ENCODE measurements at places on chromosomes 4 and X.

GRCh38 chr4:13590766-13591165 lies 36.8 kb downstream of the BOD1L1 start:
- DNase-seq, result no peak

DNA sequence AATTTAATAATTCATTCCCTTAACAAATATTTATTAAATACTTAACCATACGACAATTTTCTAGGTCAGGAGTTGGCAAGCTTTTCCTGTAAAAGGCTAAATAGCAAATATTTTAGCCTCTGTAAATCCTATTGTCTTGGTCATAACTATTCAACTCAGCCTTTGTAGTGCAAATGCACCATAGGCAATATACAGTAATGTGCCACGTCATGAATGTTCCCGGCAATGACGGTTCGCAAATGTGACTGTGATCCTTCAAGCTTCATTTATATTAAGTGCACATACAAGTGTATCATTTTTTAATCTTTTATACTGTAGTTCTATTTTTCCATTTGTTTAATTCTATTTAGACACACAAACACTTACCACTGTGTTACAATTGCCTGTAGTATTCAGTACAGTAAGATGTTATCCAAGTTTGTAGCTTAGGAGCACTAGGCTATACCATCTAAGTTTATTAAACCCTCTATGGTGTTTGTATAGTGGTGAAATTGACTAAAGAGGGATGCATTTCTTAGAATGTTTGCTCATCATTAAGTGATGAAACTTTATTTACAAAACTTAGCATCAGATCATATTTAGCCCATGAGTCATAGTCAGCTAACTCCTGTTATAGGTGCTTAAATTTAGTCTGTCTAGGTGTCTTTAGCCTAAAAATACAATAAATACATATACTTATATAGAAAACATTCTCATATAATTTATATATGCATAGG lies 553.6 kb downstream of the STPG2 start:
- no peak for DNase-seq

DNA sequence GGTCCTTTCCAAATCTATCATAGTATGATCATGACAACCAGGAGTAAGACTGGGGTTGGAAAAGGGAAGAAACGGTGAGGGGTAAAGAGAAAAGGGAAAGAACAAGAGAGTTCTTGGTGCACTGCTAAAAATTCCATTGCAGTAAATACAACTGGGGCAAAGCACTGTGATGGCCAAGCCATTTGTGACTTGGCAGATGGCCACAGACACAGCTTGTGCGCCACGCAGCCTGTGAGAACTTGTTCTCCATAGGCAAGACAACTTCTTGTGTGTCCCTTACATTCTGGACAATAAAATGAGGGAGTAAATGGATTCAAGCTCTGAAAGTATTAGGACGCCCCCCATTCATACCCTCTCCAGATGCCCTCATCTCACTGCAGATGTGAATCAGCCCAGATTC lies 10.9 kb downstream of the MFAP3L start:
- no peak for DNase-seq

DNA sequence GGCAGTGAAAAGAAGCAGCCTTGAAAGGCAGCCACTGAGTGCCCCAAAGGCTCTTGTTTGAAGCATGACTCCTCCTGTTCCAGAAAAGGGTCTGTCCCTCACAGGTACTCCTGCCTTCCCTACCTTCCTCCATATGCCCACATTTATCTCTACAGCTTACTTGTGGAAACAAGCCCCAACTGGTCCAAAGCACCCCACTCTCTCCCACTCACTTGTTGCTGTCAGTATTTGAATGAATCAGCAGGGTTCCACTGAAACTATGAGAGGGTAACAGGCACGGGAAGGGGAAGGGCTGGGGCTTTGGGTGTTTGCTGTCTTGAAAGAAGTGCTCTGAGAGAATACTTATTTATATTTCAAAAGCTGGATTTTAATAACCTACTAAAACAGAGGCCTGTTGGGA lies 34.9 kb downstream of the GPR143 start:
- no peak for DNase-seq

DNA sequence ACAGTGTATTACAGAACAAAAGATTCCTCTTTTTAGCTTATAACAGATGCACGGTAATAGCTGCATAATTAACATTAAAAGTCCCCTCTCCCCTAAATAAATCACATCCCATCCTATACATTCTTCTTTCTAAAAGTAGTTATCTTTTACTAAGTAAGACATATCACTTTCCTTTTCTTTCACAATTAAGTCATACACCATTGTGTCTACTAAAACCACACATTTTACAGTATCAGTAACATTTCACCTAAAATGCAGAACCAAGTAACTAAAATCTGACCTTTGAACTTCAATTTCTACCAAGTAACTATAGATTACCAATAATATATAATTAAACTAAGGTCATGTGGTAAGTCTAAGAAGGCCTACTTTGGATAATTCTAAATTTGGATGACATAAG lies 14.2 kb downstream of the DHX15 start:
- no peak for DNase-seq

GRCh38 chr4:69321153-69321729 lies 41.0 kb downstream of the UGT2B28 start:
- DNase-seq, result no peak

DNA sequence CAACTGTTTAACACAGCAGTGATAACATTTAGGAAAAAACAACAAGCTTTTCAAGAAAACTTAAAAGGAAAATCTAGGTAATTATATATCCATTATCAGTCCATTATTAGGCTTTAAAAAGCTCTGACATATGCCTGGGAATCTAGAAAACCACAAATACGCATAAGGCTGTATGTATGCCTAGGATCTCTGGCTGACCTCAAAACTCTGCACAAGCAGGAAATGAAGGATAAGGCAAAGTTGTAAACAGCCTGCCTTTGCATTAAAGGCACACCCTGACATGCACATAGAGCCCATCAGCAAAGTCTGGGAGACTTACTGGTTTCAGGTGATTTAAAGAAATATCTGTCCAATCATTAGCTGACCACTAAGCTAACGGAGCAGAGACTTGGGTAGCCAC lies 14.0 kb downstream of the TIMP1 start:
- no peak for DNase-seq

GRCh38 chr4:62159876-62160275 lies 959.8 kb downstream of the ADGRL3 start:
- DNase-seq, result no peak

- DNase-seq, result no peak
Measured at GRCh38 chr4:1325681-1326635, 21.1 kb upstream of the UVSSA start.

DNA sequence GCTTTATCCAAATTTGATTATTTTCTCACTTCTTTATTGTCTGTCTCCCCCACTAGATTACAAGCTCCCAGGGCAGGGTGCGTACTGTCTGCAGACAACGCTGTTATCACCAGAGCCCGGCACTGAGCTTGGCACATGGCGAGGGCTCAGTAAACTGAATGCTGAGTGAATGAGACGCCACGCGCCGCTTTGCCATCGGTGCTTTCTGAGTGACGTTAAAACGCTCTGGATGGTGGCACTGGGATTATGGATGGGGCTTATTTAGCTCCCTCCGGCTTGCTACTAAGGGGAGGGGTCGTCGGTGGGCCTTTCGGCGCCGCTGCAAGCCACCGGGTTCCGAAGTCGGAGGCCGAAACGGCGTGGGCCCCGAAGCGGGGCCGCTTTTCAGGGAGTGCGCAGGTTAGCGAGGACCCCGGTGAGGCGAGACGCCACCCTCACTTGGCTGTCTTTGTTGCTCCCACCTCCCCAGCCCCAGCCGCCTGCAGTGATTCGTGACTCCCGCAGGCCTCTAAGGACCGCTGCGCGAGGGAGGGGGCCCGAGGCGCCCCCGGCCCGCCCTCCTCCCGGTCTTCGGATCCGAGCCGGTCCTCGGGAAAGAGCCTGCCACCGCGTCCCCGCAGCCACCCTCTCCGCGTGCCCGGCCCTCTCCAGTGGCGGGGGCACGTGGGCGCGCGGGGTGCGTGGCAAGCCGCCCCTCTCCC lies 569 bp upstream of the FHL1 start:
- no peak for DNase-seq

DNA sequence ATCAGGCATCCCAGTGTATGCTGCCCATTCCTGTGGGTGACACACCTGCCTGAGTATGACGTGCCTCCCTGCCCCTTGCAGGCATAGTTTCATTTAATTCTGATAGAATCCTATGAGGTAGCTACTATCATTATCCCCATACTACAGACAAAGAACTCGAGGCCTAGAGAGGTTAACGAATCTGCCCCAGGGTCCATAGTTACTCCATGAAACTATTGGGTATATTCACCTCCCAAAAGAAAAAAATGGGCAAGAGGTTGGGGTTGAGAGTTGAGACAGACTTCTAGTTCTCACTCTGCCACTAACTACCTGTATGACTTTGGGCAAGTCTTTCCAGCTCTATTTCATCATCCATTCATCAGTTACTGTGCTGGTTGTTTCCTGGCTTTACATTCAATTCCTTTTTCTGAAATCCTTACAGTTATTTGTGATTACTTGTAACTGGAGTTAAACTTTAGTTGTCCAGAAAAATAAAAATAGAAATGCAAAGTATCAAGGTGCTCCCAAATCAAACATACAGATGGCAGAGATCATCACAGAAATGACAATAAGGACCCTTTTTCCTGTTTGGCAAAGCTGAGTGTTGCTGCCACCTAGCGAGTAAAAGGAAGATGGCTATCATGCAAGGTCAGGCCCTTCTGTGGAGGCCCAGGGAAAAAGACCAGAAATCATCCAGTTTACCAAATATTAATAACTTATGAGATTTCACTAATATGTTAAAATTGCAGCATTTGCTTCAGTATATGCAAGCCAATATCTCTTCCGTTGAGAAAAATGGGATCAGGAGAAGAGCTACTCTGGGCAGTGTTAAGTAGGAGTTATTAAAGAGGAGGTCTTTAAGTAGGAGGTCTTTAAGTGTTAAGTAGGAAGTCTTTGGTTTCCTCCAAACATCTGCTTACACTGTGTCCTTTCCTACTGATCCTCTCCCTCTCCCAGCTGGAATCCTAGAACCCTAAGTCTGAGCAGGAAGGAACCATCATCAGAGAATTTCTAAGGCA lies 17.1 kb upstream of the MAP7D3 start:
- DNase-seq, result no peak

- DNase-seq, result no peak
Measured at GRCh38 chr4:2450394-2451035, 18.4 kb upstream of the RNF4 start.

- DNase-seq, result no peak
Measured at GRCh38 chrX:110346681-110347080, 12.0 kb upstream of the RTL9 start.

DNA sequence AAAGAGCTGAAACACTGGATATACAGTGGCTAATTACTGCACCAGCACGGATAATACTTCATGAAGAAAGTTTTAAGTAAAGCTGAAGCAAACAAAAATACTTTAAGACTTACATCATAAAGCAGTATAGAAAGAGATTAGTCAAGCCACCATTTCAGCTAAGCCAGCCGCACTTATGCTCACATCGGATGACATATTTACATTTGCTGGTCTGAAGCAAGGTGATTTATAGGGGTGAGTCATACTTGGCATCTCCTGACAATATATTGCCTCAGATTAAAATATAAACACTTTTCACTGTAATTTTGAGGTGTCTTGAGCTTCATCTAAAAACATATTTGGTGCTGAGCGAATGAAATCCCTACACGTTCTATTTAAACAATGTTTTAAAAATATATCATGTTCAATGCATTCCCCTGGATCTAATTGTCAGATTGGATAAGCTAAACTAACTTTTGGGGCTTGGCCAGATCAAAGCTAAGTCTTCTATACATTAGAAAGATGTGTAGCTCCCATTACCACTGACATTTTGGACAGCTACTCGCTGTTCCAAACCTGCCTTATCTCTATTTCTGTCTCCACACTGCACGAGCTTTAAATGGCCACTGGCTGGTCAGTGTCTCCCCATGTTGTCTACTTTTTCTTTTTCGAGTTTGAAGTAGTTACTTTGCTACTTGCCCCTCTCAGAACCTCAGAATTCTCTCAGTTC lies 103.2 kb downstream of the VCX2 start:
- no peak for DNase-seq

DNA sequence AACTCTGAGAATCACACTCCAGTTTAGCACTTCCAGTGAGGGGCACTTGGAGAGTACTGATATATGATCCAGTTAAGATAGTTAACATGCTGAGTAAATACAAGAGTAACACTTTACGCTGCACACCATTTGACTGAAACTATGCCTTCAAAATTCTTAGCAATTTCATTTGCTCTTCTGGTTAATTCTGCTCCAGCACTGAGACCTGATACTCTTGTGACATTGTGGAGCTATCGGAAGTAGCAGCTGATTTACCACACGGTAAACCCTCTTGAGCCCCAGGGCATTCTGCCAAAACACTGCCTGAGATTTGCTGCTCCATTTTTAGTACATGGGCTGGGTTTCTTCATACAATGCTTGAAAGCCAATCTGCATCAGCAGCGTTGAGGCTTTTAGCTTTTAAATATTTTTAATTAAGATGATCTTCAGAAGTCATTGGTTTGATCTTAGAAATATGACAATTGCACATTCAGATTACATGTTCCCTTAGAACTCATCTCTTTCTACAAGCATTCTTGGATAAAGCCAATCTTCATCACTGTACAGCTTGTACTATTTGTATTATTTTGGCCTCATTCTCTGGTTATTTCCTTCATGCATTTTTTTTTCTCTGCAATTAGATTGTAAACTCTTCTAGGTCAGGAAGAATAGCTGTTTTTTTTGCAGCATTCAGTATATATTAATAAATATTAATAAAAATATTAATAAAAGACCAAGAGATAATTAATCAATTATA lies 67.8 kb upstream of the ETNPPL start:
- no peak for DNase-seq

- no peak for DNase-seq
Measured at GRCh38 chr4:94939791-94940519, 182.2 kb downstream of the BMPR1B start.

DNA sequence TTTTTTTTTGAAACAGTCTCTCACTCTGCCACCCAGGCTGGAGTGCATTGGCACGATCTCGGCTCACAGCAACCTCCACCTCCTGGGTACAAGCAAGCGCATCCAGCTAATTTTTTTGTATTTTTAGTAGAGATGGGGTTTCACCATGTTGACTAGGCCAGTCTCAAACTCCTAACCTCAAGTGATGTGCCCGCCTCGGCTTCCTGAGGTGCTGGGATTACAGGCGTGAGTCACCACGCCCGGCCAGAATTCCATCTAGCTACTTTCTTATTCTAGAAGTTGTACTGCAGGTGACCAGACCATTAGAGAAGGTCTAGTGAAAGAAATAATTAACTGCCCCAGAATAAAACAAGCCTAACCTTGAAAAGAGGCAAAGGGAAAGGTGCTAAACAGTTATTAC lies 2.3 kb downstream of the LRBA start:
- DNase-seq, result no peak

All from BJ (cell line).